ENCODE measurements at places on chromosomes 13 and 19.

- no peak for DNase-seq
Observed at GRCh38 chr19:5403968-5404640, 51.1 kb upstream of the ZNRF4 start.

GRCh38 chr19:29294343-29294811 is 81.4 kb upstream of the UQCRFS1 start:
- no peak for DNase-seq

DNA sequence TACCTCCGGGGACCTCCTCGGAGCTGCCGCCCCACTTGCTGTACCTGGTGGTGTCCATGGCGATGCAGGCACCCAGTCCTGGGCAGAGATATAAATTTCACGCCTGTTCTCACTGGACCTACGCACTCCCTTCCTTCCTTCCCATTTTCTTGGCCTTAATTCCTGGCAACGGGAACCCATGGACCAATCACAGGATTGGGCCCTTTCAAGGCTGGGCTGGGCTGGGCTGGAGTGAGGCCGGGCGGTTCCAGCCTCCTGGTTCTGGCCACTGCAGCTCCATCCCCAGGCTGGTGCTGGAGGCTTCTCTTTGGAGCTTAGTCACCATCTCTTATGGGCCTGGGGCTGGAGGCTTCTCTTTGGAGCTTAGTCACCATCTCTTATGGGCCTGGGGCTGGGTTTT is at the start of gene CLEC4G:
TSS of gene CLEC4G (minus strand) at position 66 of the 400 bp plus-strand sequence. CDS start at position 58, 8 bp downstream.
- DNase-seq, result no peak

GRCh38 chr13:78241278-78241919 is 322.8 kb upstream of the EDNRB start:
- no peak for DNase-seq

- no peak for DNase-seq
Observed at GRCh38 chr13:29111446-29111845, 291.3 kb downstream of the MTUS2 start.

GRCh38 chr13:98450026-98450425 is 126.9 kb downstream of the STK24 start:
- no peak for DNase-seq

GRCh38 chr19:38989066-38989605 is 13.6 kb upstream of the FBXO17 start:
- no peak for DNase-seq

GRCh38 chr13:91544723-91545122 is 146.3 kb downstream of the GPC5 start:
- no peak for DNase-seq
